ENCODE measurements at places on chromosomes 5 and 9.

GRCh38 chr5:82466986-82467561, 188.9 kb upstream of the RPS23 start:
- DNase-seq = no peak

DNA sequence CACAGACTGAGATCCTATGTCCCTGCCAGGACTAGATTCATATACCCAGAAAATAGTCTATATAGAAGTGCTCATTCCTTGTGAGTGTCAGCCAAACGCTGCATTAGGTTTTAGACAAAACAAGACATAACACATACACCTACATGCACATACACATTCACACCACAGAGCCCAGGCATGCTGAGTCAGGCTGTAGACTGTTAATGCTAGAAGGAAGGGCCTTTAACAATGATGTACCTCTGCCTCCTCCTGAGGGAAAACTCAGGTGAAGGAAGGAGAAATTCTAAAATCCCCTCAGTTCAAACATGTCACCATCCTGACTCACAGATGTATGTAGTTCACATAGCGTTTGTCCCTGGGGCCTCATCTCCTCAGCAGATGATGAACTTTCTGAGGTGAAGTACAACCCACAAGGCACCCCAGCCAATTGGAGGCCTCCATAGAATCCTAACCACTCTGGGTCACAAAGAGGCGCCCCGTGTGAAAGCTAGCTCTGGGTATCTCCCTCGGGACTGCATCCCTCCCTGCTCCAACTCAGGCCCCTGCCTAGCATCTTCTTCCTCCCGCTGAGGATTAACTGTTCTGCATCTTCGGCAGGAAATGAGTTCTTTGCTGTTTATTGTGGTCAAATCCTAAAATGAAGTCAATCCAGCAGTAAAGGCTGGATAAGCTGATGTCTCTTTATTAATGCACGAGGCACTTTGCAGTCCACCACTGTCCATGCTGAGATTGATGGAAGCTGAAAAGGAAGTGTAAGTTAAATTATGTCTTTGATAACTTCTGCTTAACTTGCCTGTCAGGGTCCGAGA, 40.8 kb upstream of the FSTL4 start:
- DNase-seq = no peak

GRCh38 chr5:37838152-37838932, 1.5 kb downstream of the GDNF start:
- peak; percentile 86 for DNase-seq

- no peak for DNase-seq
These were observed 5.8 kb downstream of the MFAP3 start for GRCh38 chr5:154044581-154044980.

- no peak for DNase-seq
These were observed 137.9 kb upstream of the GRHPR start for GRCh38 chr9:37284636-37285035.

DNA sequence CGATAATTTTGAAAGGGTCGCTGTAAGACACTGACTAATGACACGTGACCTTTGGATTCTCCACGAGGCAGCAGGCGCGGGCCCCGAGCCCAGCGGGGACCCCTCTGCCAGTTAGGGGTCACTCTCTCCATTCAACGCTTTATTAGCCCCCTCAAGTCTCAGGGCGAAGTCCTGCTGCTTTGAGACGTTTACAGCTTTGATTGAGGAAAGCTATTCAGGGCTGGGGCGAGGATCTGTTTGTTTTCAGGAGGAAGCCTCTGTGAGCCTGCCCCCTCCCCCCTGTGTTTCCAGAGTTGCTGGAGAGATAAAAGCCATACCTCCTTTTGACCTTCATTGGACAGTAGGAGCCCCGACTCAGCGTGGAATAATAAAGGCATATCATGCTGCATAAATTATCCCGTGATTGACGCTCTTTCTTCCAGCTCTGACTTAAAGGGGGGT, 31.4 kb upstream of the MSX2 start:
- peak; percentile 93 for DNase-seq

- peak; percentile 47 for DNase-seq
These were observed 169.2 kb downstream of the CACNA1B start for GRCh38 chr9:138046641-138047301.

DNA sequence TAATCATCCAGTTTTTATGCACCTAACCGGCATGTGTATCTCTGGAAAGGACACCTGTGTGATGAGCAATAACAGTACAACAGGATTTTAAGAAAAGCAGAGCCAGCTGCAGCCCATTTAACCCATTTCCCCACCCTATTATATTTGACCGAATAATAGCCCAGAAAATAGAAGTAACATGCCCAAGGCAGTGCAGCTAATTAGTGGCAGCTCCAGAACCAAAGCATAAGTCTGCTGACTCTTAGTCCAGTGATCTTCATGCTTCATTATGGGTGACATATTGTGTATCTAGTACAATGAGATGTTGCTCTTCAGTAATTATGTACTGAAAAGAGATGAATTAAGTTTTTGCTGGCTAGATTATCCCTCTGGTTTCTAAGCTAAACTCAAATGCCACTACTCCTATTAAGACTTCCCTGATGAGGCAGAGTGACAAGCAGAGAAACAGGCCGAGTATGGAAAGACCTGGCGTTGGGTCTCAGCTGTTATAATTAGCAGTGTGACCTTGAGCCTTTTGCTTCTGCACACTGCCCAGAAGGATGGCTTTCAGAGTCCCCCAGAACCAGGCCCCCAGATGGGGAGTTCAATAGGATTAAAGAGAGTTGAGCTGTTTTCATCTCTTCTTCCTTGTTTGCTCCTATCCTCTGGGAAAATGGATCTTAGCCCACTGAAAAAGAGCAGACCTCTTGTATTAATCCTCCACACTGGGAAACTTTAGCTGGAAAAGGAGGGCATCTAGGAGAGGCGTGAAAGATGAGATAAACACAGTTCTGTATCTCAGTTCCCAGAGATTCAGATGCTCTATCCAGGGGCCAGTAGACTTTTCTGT, 10.8 kb upstream of the C1QTNF3 start:
- no peak for DNase-seq

DNA sequence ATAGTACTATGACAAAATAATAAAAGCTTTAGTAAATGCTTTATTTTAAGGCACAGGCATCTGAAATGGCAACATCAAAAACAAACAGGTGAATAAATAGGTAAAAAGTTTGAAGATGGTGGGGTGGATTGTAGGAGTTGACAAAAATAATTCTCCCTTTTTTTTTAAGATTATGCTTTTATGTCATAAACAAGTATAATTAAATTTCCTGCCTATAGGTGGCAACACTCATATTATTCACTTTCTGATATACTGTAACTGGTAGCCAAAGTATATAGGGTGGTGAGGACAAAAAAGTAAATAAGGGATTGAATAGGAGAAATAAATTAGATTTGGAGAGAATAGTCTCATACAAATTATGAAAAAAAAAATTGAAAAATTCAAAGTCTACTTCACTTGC, 120.0 kb upstream of the ACOT12 start:
- DNase-seq = no peak

DNA sequence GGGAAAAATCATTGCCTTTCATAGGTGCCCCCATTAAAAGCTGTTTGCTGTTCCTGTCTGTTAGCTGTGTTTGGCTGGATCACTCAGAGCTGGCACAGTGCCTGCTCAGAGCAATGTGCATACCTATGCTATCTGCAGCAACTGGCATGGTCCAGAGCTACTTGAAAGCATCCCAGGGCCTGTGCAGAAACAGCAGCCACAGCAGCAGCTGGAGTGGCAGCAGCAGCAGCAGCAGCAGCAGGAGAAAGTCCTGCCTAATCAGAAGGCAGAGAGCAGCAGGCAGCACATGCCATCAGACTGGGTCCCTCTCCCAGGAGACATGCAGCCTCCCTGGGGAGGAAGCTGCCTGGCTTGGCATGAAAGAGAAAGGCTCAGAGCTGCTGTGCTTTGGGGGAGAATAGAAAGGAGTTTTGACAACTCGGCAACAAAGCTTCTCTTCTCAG, 243.8 kb upstream of the WWC1 start:
- peak; percentile 92 for DNase-seq

- no peak for DNase-seq
These were observed 32.8 kb upstream of the BASP1 start for GRCh38 chr5:17184588-17184987.

DNA sequence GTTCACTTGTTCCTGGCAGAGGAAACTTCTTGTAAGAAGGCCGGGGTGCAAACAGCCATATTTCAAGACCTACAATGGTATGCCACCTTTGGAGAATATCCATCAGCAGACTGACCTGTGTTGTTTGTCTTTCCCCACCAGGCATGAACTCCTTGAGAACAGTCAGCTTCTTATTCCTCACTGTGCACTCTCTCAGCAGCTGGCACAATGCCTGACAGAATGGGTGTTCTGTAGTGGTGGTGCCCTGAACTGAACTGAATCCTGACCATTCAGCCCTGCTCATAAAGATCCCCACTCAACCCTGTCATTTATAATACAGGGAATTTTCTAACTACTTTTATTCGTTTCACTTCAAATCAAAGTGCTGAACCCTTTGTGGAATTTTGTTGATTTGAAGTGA, 206.9 kb downstream of the COX7C start:
- no peak for DNase-seq

- DNase-seq = no peak
These were observed 48.4 kb downstream of the ZNF608 start for GRCh38 chr5:124697933-124698591.

DNA sequence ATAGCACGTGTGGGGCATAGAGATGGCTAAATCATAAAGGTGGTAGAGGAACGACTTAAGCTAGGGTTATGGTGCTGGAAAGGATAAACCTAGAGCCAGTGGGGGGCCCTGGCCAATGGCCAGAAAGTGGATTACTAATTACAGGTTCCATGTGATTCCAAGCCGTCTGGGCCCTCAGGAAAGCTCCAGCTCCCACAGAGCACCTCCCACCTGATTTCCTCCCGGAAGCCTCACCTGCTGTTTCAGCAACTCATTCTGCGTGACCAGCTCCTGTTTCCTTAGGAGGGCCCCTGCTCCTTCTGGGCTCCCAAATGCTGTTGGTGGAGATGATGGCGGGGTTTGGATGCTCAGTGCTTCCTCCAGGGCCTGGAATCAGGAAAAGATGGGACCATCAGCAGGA, 16.2 kb downstream of the GPX3 start:
- peak; percentile 69 for DNase-seq

- DNase-seq = peak; percentile 80
These were observed 4.9 kb downstream of the AKNA start for GRCh38 chr9:114382699-114383520.

DNA sequence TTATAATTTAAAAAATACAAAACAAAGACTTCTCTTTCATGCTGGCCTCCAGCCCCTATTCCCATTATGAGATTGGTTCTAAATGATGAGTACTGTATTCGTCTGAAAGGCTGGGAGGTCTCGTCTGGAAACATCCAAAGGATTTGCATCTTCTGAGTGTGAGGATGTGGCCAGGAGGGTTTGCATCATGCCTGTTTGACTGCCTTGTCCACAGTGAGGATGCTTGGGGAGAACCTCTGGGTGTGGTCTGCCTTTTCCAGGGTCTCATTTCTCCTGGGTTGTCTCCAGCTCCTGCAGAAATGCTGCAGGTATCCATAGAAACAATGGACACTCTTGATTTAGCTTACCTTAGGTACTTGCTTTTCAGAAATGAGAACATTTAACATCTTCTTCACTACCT, 26.4 kb upstream of the CXCL14 start:
- DNase-seq = no peak

- no peak for DNase-seq
These were observed 559.0 kb upstream of the FTMT start for GRCh38 chr5:121292664-121293063.

DNA sequence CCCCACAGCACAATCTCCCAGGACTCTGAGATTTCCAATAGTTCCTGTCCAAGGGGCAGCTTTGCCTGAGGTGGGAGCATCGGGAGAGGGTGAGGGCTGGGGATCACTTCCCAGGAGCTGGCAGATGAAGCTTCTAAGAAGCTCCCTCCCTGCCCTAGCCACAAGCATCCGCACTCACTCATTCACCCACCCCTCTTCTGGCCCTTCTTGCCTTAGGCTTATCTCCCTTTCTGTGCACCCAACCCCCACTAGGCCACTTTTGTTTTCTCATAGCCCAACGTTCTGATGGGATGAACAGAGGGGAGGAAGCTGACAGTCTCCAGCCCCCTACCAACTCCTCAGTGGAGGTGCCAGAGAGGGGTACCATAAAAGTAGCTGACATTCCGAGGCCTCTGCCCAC, 3.7 kb upstream of the PCDH1 start:
- DNase-seq = no peak

GRCh38 chr5:163432544-163432943, 4.9 kb upstream of the CCNG1 start:
- DNase-seq = no peak

GRCh38 chr5:171913987-171914273, 92.5 kb downstream of the FBXW11 start:
- DNase-seq = no peak

GRCh38 chr5:29085142-29085541, 2046.8 kb upstream of the CDH9 start:
- DNase-seq = no peak

DNA sequence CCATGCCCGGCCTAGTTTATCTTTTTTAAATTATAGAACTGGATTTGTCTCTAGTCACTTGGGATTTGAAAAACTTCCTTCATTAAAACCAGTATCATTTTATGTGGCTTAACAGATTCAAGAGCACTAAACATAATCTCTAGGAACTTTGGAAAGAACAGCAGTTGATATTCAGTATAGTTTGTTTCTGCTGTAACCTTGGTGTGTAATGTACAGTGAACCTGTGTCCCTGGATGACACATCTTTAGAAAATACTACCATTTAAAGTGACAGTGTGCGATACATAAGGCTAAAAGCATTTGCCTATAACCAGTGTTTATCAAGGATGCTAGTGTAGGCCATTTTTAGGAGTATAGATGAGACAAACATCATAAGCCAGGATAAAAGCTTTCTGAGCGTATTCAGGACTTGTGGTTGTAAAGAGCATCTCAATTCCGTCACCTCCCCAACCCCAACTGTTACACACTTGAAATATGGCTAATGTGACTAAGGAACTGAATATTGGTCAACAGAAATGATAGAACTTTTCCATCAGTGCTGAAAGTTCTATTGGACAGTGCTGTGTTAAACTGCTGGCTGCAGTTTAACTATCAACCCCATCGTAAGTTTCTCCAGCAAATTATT, 4.4 kb downstream of the SNX18 start:
- DNase-seq = no peak

DNA sequence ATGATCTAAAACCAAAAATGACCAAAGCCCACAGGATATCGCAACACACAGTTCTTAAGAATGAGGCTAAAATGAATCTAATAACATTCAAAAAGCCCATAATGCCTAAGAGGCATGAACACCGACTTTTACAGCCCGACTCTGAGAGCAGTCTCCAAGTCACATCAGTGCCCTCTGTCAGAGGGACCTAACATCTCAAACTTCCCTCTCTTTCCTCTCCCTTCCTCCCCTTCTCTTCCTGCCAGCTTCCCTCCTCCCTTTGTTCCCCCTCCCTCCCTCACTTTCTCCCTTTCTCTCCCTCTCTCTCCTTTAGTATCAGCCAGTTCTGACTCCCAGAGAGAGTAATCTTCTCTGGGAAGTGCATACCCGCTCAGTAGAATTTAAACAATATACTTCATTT, 154.4 kb downstream of the GLIS3 start:
- DNase-seq = no peak
